Inflammatory macrophage treated with lipopolysaccharide for 1 hour (primary cell): ENCODE measurements at places on chromosomes 7 and 10.

GRCh38 chr7:123761729-123762128 lies 12.9 kb upstream of the WASL start:
- DNase-seq, result no peak

DNA sequence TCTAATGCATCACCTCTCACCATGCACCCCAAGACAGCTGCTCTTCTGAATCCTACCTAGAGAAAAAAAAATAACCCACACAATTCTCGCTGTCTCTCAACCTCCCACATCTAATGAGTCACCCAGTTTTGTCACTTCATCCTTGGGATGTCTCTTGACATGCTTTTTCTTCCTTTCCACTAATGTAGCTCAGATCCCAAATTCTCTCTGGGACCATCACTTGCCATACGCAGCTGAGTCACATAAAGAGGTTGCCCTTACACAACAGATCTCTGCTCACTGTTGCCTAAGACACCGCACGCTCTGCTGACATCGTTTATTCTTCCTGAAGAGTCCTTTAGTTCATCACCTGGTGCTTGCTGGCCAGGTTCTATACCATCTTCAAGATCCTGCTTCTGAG lies 606.0 kb upstream of the GALNT17 start:
- DNase-seq, result no peak

DNA sequence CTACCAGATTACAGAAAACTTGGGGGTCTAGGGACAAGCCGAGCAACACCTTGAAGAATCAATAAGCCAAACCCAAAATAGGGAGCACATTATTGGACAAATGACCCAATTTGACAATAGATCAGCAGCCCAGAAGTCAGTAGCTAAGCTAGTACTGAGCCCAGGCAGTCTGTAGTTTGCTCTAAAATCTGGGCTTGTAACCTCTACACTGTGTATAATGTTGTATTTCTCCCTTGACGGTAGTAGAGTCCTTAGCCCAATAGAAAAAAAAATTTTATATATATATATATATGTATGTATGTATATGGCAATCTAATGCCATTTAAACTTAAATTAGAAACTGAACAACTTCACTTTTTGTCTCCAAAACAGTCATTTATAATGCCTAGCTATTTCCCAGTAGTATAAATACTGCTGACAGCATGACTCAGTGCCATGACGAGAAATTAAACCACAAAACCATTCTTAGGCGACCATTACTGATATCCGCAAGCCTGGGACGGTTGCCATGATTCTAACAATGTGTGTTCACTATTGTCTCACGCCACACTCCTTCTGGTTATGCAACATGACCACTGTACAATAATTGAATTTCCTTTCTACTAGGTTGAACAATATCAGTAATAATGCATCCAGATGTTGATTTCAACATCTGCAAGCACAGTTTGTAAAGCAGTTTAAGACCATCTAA lies 110.5 kb downstream of the IPMK start:
- no peak for DNase-seq

GRCh38 chr7:94041529-94041928 lies 37.4 kb upstream of the BET1 start:
- DNase-seq, result no peak

GRCh38 chr10:129107525-129107924 lies 359.5 kb upstream of the MGMT start:
- DNase-seq, result no peak

- no peak for DNase-seq
Observed at GRCh38 chr7:90192876-90193750, 18.4 kb upstream of the STEAP2 start.

DNA sequence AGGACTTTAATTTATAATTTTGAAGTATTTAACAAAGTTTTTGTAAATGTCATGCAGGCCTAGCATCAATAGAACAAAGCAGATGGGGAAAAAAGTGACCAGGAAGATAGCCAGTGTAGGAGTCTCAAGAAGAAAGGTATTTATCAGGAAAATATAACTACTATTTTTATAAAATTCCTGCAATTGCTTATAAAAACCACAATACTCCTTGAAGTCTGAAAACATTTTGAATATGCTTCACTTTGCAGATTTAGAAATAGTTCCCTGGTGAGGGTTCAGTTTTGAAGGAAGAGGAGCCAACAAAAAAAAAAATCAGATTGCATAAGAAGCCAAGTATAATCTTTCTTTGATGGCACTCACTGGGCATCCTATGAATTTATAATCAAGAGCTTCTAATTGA lies 34.1 kb downstream of the MTERF1 start:
- DNase-seq, result no peak

DNA sequence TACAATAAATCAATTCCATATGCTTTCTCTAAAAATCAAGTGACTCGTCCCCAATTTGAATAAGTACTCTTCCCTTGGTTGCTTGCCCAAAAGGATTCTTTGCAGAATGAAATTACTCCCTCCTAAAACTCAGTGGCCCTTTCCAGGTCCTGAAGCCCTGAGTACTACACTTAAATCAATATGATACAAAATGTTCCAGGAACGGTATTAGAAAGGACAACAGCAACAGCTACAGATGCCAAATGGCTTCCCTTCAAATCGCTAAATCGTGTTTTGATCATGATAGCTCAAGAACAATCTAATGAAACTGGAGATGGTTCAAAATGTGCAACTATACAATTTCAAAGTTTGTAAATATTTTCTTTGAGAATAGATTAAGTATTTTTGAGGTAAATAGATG lies 59.4 kb downstream of the TPK1 start:
- DNase-seq, result no peak

- DNase-seq, result no peak
Observed at GRCh38 chr10:73586583-73586984, 4.6 kb downstream of the USP54 start.

- no peak for DNase-seq
Observed at GRCh38 chr7:3657206-3657605, 356.2 kb downstream of the SDK1 start.

GRCh38 chr7:71752171-71752935 lies 620.4 kb downstream of the GALNT17 start:
- peak; percentile 52 for DNase-seq

GRCh38 chr10:97830064-97830463 lies 19.6 kb upstream of the GOLGA7B start:
- no peak for DNase-seq

GRCh38 chr10:58335306-58336005 lies 650 bp downstream of the UBE2D1 start:
- DNase-seq, result no peak

DNA sequence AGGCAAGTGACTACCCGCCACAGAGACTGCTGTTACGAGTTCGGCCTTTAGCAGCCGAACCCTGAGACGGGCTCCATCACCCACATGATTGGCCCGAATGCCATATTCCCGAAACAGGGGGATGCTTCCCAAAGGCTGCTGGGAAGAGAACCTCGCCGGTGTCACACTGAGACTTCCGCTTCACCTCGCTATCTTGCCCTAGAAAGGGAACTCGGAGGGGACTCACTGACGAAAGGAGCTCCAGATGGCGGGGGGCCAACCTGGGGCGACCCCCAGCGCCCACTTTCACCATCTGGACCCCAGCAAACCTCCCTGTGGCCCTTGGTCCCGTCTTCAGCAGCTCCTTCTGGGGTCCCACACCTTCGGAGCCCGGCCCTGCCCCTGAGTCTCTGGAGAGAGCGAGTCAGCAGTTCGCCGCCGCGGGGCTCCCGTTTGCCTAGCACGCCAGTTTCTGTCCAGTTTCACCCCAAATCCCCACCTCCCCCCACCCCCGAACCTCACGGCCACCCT lies 529 bp downstream of the HPS1 start:
- peak; percentile 27 for DNase-seq

- DNase-seq, result no peak
Observed at GRCh38 chr10:114862456-114862855, 40.9 kb downstream of the FHIP2A start.

DNA sequence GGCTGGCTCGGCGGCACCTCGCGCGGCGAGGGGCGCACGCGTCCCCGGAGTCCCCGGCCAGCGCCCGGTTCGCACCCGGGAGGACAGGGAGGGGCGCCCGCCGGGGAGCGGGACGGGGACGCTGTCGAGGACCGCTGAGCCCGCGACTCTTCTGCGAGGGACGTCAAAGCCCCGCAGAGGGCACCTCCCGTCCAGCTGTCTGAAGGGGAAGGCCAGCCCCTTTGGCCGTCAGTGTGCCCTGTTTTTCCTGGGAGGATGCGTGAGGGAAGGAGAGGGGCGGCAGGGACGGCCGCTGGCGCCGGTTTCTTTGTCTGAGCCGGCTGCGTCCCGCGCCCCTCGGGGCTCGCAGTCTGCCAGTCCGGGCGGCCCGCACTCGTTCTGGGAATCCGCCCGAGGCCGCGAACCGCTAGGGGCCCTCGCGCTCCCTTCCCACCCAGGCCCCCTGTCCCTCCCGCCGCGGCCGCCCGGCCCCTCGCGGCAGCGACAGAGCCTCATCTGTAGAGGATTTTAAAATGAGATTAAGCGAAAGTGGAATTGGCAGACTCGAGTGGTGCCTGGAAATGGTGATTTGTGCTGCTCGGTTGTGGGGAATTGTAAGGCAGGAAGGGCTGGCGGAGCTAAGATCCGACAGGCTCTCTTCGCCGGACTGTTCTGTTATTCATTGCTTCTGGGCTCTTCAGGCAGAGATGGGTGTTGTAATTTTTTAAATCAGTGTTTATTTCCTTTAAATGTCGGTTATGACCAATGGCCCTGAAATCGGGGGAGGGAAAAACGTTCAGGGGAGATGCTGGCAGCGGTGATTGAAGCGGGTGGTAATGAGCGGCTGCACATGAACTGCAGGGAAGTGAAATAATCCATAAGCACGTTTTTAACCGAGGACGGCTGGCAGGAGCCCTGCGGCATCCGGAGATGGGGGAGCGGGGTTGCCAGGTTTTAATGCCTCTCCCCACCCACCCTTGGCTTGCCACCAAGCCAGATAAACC lies 618 bp upstream of the RELN start:
- DNase-seq, result no peak

DNA sequence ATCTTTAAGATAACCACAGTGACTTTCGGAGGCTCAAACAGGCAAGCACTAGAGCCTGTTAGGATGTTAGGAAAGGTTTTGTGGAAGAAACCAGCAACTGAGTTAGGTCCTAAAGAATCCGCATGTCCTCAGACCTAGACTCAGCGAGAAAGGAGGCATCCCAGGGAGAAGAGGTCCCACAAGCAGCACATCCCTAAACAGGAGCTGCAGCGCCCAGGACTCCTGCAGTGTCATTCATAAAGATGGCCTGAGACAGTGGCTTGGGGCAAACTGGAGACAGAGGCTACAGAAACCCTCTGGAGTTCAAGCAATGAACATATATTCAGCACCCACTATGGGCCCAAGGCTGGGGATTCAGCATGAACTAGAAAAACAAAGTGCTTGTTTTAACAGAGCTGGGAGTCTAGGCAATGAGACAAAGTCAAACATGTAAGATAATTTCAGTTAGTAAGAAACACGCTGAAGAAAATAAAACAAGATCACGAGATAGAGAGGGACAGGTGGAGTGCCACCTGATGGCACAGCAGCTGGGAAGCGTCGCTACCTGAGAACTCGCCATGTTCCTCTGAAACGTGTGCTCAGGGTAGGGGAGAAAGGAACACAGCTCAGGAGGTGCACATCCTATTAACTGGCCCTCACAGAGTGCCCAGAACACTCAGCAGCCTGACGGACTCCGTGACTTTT lies 48.1 kb downstream of the PARD3 start:
- no peak for DNase-seq

DNA sequence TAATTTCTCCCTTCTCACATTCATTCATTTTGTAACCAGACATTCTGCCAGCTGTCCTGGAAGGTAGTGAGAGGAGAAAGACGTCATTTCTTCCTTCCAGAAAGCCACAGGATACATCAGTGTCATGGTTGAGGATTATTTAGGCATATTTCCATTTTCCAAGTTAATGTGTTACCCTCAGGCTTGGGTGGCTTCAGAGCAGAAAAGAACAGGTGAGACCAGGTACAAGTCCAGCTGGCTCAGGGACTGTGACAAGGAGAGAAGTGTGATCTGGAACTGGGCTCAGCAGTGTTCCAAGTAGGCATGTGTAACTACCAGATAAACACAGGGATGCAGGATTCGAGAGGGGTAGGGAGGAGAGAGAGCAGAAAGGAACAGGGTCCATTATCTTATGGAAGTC lies 386.9 kb downstream of the GALNT17 start:
- no peak for DNase-seq

DNA sequence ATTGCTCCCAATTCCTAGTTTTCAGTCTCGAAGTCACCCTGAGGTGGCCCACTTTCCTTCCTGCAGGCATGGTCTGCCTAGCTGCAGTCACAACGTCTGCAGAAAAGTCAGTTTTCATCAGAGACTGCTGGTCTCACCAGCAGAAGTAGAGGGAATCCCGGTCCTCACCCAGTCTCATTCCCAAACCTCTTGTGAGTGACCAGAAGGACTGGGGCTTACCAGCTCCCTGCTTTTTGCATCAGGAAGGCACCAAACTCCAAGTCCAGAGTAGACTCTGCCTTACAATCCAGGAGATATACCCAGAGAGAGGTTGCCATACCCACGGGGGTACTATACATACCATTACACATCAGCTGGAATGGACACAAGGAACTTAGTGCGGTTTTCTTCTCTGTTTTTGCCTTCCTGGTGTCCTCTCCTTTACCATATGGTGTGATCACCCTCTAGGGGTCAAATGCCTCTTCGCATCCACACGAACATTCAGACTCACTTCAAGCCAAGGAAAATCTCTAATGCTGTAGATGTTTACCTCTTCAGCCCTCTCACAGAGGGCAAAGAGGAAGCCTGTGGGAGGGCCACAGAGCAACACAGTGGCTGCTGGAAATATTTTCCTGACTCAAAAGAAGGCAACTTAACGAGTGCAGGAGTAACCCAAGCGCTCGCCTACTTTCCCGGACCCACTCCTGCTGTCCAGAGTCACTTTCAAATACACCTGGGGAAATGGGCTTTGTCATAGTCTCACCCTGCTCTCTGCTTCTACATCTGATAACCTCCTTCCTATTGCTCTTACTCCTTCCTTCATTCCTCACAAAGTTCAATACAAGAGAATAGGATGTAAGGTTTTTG lies 220.9 kb downstream of the C7orf25 start:
- no peak for DNase-seq

DNA sequence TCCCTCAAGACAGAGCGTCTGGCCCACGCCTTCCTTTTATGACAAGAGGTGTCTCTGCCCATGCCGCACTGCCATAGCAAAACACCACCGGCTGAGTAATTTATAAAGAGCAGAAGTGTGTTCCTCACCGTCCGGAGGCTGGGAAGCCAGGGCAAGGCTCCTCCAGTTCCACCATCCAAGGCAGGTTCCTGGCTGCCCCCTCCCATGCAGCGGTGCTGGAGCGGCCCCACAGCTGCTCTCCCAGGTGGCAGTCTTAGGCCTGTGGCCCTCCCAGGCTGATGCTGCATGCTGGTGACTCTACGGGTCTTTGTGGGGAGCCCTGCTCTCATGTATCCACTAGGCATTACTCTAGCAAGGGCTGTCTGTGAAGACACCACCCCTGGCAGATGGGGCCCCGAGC lies 113.1 kb downstream of the TCERG1L start:
- DNase-seq, result no peak

- DNase-seq, result no peak
Observed at GRCh38 chr10:30778769-30779168, 149.2 kb upstream of the LYZL2 start.

GRCh38 chr10:121543545-121543944 lies 54.7 kb downstream of the FGFR2 start:
- no peak for DNase-seq

- no peak for DNase-seq
Observed at GRCh38 chr10:96584035-96584434, 2.8 kb downstream of the TM9SF3 start.
